ENCODE measurements at places on chromosomes 12 and 14. TPM values are rescaled to one million over a fixed set of nuclear protein-coding genes. Genes with fewer than 3 reads are reported as not detected.

- no peak for DNase-seq
These were observed 157.4 kb downstream of the KICS2 start for GRCh38 chr12:64064706-64065105.

DNA sequence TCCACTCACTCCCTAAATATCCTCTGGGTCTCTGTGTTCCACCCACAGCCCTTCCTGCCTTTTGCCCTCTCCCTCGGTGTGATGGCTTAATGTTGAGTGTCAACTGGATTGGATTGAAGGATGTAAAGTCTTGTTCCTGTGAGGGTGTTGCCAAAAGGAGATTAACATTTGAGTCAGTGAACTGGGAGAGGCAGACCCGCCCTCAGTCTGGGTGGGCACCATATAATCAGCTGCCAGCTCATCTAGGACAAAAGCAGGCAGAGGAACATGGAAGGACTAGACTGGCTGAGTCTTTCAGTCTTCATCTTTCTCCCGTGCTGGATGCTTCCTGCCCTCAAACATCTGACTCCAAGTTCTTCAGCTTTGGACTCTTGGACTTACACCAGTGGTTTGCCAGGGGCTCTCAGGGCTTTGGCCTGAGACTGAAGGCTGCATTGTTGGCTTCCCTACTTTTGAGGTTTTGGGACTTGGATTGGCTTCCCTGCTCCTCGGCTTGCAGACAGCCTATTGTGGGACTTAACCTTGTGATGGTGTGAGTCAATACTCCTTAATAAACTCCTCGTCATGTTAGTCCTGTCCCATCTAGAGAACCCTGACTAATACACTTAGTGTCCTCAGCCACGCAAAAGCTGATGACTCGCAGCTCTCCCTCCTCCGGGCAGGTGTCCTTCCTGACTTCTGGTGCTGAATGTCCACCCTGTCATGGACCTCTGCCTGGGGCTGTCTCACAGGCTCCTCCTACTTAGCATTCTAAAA lies 5.9 kb downstream of the DGLUCY start:
- no peak for DNase-seq

- no peak for DNase-seq
These were observed 27.3 kb downstream of the TTC5 start for GRCh38 chr14:20278414-20278813.

GRCh38 chr12:103318566-103318965 lies 177.2 kb downstream of the C12orf42 start:
- no peak for DNase-seq

GRCh38 chr12:19390051-19390598 lies 49.2 kb upstream of the AEBP2 start:
- DNase-seq = no peak

Gene SIRT4
- 3.8 TPM for total RNA-seq

Gene CDCA3
- total RNA-seq = 73.5 TPM

Gene OTX2
- total RNA-seq = 453 TPM
